ENCODE measurements at places on chromosomes 2 and 18.

GRCh38 chr2:45328264-45328870, 282.7 kb downstream of the SRBD1 start:
- no peak for DNase-seq

GRCh38 chr18:29377346-29377745, 1200.4 kb upstream of the CDH2 start:
- DNase-seq: no peak

GRCh38 chr2:240640939-240641338, 15.7 kb downstream of the GPR35 start:
- no peak for DNase-seq

- DNase-seq: no peak
Measured at GRCh38 chr2:43676322-43677050, at the start of gene C1GALT1C1L. Gene C1GALT1C1L (minus strand): TSS chr2:43676429. CDS start chr2:43676322, 107 bp downstream.

DNA sequence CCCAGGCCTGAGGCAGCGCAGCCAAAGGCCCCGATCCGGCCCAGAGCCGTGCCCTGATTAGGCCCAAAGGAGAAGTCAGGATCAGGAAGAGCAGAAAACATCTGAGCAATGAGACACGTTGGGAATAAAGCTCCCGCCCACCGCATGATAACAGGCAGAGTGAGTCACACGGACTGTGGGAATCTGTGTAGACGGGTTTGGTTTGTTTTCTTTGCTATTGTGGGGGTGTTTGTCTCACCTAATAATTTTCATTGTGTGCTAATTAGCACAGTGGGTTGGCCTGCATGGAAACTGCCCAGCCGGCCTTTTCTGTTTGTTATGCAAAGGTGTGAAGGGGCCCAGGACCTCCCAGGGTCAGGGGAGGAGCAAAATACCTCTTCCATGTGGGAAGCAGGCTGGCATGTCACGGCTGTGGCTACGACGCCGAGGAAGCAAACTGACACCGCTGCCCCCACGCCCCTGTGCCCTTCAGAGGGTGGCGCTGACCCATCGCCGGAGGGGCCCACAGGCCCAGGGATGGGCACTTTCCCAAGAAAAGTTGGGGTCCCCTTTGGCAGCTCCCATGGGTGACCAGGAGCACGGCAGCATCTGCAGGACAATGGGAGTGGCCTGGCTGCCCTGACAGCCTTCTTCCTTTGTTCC, 68.4 kb upstream of the CTDP1 start:
- DNase-seq: no peak

DNA sequence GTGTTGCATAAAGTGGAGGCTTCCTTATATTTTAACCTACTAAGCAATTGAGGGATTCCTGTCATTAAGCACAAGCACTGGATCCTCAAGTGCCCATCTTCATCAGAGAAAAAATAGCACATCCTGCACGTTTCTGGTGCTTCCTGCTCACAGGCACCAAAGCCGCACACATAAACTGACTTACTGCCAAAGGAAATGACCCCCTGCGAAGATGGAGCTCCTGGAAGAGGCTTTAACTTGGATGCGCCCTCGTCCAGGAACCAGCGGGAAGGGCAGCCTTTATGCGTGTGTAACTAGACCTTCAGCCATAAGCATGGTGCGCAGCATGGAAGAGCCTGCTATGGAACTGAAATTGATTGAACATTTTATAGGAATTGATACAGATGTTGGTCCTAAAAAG, 188.7 kb downstream of the FTCDNL1 start:
- DNase-seq: no peak

GRCh38 chr2:28736034-28736433, 15.6 kb upstream of the PPP1CB start:
- DNase-seq: no peak

DNA sequence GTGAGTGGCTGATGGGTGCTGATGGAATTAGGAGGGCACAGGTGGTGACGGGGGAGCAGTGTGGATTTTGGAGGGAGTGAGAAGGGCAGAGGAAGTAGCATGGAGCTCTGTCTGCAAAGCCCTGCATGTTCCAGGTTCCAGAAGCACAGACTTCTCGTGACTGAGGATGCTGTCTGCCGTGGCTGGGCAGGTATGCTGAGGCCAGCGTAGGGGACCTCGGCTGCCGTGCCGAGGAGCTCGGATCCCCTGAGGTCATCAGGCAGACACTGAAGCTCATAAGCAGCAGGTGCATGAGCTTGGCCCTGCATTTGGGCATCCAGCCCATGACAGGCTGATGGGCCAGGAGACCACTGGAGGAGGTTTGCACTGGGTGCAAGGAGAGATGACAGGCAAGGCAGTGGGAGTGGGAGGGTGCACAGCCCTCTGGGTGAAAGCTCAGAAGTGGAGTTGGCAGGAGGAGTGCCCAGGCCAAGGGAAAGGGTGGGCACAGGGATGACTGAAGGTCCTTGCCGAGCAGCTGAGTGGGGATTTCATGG, 215.3 kb downstream of the SH3RF3 start:
- no peak for DNase-seq

GRCh38 chr2:143263066-143263625, 133.9 kb downstream of the ARHGAP15 start:
- no peak for DNase-seq

DNA sequence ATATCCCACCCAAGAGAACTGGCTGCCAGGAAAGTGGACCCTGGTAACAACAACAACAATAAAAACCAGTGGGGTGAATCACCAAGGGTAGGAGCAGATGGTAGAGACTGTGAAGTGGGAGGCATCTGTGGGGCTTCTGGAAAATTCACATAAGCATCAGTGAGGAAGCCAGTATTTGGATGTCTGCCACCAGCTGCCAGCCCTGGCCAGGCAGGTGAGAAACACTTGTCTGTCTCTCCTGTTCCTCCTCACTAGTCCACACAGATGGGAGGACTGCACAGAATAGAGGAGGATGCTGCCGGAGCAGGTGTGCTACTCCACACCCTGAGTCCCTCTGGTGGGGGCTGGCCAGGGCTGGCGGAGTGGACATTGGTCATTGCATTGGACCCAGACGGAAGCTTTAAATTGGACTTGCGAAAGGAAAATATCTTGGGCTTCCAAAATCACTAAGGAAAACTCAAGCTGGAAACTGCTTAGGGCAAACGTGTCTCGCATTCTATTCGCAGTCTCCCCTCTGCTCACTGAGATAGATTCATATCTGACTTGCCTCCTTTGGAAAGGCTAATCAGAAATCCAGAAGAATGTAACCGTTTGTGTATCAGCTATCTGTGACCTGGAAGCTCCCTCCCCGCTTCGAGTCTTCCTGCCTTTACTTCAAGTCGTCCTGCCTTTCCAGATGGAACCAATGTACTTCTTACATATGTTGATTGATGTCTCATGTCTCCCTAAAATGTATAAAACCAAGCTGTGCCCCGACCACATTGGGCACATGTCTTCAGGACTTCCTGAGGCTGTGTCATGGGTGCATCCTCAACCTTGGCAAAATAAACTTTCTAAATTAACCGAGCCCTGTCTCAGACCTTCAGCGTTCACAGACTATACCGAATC, 69.1 kb downstream of the NAB1 start:
- no peak for DNase-seq

DNA sequence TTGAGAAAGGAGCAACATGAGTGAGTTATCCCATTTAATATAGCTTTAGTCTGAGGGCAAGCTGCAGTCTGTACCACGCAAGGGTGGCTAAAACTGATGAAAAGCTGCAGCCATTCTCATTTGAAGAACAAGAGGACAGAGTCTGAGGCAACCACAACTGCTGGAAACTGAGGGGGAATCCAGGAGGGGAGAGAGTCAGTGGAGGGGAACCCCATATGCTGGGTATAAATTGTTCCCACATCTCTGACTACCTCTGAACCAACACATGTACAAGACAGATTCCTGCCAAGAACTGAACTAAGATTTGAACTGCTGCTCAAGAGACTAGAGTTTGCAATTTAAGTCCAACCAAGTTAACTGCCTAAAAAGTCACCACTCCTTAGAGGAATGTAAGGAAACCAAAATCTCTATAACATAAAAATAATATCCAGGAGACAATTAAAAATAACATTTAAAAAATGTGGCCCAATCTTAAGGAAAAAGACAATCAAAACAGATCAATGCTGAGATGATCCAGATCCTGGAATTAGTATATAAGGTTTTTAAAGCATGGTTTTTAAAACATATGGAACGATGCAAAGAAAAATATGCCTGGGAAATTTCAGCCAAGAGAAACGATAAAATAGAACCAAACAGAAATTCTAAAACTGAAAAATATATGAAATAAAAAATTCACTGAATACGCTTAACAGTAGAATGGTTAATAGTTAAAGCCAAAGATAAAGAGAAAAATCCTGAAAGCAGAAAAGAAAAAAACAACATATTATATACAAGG, 11.2 kb downstream of the CWC22 start:
- DNase-seq: no peak

DNA sequence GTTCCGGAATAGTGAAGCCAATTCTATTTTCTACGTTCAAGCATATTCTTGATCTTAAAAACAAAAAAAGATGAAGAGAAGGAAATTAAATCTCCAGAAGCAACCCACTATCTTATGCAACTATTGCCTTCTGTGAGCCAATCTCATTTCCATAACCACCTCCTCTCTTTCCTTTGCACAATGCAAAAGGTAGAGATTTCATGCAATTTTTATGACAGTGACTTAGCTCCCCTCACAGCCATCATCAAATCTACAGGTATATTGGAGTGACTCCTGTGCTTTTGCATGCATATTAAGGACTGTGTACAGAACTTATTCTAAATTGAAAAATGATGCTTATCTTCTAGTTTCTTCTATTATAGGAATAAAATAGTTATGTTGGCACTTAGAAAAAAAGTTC, 191.8 kb downstream of the DCC start:
- no peak for DNase-seq

DNA sequence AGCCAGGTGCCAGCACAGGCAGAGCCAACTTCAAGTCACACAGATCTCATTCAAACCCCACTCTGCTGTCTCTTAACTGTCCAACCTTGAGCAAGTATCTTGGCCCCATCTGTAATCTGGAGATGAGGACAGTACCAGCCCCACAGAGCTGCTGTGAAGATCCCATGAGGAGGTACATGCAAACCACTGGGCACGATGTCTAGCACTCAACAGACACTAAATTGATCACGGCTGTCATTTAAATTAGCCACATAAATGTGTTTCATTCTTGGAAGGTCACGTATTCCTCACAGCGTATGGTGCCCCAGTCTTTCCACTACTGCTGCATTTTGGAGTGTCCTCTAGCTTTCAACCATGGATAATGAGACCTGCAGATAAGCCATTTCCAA, 167.6 kb upstream of the ID2 start:
- no peak for DNase-seq

DNA sequence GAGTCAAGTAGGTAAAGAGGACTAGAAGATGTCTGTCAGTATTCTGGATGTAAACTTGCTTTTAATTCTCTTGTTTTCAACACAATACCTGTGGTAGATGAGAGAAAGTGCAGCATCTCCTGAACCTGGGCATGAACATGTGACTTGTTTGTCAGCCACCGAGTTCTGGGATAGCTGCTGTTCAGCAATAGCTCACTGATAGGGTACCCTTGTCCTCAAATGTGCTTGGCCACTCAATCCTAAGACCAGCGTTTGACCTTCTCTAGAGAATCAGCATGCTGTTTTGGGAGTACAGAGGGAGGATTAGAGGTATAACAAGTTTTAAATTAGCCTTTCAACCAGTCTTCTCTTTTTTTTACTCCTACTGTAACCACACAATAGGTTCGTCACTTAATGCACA, 23.2 kb downstream of the RPIA start:
- no peak for DNase-seq

- no peak for DNase-seq
Measured at GRCh38 chr18:24875286-24875685, 414.8 kb downstream of the HRH4 start.

GRCh38 chr2:157174321-157174720, 83.2 kb upstream of the GALNT5 start:
- DNase-seq: no peak

GRCh38 chr18:28152754-28153153, 24.2 kb downstream of the CDH2 start:
- no peak for DNase-seq

DNA sequence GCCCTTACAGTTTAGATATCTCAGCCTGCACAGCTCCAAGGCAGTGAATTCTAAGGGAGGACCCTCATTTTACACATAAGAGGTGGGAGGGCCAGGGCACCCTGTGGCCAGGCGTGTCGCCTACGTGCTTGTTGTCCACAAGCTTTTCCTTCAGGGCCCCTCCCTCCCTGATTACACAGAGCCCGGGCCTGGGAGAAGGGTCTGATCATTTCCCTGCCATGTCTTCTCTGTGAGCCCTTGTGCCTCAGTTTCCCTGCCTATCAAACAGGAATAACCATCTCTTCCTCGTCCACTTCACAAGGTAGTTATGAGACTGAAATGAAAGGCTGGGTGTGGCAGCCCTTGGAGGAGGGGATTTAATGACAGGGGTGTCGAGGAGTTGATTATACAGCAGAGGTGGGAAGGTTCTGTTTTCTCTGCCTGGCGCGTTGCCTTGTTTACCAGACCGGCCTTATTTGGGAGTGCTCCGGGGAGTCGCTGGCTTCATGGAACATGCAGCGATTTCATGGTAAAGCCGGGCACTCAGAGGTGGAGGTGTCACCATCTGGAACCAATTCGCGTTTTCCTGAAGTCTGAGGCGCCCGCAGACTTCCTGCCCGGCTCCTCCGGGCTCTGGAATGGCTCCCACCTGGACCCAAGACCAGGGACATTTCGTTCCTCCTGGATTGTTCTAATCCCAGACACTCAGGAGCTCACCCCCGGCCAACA, 208.9 kb downstream of the KLHL29 start:
- no peak for DNase-seq

DNA sequence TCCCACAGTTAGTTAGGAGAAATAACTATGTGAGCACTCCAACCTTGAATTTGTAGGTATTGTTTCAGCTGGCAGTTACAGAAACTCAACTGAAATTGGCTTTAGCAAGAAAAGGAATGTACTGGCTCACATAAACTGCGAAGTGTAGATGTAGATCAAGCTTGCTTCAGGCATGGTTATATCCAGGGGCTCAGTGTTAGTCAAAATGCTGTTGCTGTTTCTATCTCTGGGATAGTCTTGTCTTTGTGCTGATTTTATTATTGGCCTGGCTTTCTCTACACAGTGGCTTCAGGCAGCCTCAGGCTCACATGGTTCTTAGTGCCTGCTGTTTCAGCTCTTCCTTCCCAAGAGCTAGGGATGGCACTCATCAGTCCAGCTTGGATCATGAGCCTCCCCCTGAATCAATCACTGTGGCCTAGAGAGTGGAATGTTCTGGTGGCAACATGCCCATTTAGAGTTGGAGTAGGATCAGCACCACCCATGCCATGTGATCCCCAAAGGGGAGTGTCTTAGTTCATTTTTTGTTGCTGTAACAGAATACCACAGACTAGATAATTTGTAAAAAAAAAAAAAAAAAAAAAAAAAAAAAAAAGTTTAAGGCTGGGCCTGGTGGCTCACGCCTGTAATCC, 69.1 kb upstream of the FOXI3 start:
- no peak for DNase-seq

GRCh38 chr18:40360558-40360957, 1594.5 kb upstream of the PIK3C3 start:
- no peak for DNase-seq
